Non-pigmented ciliary epithelial cell (primary cell): ENCODE measurements at places on chromosomes 3 and 15.

DNA sequence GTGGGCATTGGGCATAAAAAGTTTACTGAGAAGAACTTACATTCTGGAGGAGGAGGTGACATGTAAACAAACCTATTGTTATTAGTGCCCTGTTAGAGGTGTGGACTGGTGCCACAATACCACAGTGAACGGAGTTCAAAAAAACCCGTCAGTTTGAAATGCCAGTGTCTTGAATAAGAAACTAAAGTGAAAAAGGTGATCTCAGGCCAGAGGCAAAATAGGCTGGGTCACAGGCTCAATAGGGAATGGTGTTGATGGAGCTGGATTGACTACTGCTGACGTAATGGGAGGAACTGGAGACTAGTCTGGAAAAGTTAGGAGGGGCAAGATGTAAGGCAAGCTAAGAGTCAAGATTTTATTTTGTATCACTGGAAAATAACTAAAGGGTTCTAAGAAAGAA, 1.6 kb upstream of the DCBLD2 start:
- no peak for DNase-seq

GRCh38 chr3:107644631-107645030, 121.9 kb downstream of the BBX start:
- no peak for DNase-seq

- DNase-seq, result no peak
These were observed 96.5 kb upstream of the TNFAIP8L3 start for GRCh38 chr15:51191072-51191670.

DNA sequence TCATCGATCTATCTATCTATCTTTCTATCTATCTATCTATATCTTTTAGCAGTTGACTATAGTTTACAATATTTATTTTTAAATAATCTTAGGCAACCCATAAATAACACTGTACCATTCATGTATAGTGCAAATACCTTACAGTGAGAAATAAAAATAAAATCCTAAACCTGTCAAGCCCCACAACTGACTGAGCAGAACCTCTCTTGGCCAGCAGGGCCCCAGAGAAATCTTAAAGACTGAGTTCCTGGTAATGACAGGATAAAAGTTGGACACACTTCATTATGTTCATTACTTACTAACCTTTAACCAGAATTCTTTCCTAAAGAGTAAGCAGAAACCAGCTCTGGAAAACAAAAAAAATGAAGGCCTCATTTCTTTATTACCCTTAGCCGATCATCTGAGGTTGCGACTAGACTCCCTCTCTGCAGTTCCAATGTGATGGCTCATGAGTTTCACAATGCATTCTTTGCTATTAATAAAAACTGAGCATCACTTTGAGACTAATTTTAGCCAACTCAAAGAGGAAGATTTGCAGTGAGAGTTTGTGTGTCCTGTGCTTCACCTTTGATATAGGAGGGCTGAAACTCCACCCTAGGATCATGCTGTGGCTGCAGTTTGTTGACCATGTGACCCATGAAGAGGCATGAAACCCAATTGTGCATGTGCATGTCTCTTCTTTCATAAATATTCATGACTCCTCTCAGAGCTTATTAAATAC, 1072.0 kb downstream of the NSUN3 start:
- DNase-seq, result peak; percentile 11

- no peak for DNase-seq
These were observed 1097.8 kb downstream of the NAALADL2 start for GRCh38 chr3:175956964-175957363.

GRCh38 chr15:20643829-20644425, 102.3 kb upstream of the GOLGA6L6 start:
- DNase-seq, result no peak

DNA sequence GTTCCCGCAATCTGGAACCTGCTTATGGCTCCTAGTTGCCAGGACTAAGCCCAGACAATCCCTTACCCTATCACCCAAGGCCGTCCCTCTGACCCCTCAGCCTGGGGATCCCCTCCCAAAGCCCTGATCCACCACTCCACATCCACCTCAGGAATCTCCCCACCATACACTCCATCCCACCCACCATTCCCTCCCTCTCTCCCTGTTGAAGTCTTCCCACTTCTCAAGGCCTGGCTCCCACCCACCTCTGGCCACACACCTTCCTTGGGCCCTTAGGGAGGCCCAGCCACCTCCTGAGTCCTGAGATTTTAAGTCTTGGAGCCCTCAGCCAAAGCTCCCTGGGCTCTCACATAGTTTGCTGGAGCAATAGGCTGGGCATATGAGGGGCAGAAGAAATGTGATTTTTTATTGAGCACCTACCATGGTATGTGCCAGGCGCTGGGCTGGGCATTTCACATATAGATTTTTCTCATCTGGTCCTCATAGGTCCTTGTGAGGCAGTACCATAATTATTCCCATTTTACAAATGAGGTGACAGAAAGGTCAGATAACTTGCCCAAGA, 48.1 kb downstream of the HCN4 start:
- no peak for DNase-seq
